Left ventricle myocardium inferior (tissue), 1 donor: ENCODE measurements at places on chromosomes 7 and 10.
A peak's percentile ranks its signal among the peaks of the same experiment; 100 is the strongest.

DNA sequence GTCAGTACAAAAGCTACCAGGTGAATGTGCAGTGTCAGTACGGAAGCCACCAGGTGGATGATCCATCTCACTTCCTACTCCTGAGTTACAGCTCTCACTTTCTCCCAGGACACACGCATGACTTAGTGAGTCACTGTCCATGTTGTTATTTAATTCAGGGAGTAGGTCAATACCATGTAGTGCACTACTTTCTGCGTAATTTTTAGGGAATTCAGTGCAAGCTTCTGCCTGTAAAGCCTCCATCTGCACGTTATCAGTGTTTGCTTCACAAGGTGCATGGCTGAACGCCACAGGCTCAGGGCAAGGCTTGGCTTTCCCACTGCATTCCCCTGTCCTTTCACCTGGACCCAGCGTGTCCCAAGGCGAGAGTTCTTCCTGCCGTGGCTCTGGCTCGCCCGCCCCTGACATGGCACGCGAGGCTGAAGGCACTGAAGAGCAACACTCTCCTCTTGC, 59.5 kb downstream of the LARP4B start:
- DNase-seq: no peak

DNA sequence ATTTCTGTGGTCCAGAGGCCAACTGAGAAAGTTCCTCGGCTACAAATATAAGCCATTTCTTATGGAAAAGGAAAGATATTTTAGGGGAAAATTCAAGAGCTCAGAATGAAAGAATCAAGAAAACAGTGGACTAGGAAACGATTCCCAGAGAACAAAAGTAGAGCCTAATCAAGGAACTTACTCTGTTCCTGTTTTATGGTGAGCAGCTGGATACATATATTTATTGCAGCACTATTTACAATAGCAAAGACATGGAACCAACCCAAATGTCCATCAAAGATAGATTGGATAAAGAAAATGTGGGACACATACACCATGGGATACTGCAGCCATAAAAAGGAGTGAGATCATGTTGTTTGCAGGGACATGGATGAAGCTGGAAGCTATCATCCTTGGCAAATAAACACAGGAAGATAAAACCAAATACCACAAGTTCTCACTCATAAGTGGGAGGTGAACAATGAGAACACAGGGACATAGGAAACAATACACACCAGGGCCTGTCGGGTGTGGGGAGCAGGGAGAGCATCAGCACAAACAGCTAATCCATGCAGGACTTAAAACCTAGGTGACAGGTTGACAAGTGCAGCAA, 298.7 kb downstream of the THSD7A start:
- DNase-seq: no peak

DNA sequence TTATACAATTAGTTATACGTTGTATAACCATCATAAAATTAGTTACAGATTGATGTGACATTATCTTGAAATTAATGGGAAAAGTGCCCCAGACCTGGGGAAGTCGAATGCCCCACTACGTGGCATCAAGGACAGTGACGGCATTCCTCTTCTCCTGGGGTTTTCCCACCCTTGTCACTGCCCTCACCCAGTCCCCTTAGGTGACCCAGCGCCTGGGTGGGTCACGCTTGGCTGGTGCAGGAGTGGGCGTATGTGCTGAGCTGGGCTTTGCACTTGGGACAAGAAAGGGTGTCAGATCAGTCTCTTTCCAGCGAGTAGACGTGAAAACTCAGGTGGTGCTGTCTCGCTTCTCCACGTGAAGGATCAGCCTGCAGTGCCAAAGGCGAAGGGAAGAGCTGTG, 7.6 kb downstream of the FOXK1 start:
- no peak for DNase-seq

DNA sequence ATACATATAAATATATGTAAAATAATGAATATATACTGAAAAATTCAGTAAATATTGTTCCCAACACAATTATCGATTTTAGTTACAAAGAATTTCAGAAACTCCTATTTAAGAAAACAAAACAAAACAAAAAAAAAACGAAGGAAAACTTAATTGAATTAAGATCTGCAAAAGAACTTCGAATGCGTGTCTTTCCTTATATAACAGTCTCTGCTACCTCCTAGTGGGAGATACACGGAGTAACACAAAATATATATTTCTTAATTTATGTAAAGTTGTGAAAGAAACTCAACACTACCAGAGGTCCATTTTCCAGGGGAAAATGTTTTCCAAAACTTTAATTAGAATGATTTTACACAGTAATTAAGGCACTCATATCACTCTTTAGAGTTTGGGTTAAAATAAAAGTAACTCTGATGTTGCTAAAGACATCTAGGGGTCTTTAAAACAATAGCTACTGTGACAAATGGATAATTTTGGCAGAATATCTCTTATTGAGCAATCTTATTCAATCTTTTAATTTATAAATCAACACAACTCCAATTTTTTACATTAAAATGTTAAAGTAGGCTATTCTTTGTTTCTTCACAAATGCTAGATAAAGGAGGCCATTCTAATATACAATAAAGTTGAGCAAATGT, 41.6 kb downstream of the NEBL start:
- DNase-seq: no peak

- peak; percentile 61 for DNase-seq
These were observed 110.7 kb downstream of the ZNF467 start for GRCh38 chr7:149662591-149663095.

DNA sequence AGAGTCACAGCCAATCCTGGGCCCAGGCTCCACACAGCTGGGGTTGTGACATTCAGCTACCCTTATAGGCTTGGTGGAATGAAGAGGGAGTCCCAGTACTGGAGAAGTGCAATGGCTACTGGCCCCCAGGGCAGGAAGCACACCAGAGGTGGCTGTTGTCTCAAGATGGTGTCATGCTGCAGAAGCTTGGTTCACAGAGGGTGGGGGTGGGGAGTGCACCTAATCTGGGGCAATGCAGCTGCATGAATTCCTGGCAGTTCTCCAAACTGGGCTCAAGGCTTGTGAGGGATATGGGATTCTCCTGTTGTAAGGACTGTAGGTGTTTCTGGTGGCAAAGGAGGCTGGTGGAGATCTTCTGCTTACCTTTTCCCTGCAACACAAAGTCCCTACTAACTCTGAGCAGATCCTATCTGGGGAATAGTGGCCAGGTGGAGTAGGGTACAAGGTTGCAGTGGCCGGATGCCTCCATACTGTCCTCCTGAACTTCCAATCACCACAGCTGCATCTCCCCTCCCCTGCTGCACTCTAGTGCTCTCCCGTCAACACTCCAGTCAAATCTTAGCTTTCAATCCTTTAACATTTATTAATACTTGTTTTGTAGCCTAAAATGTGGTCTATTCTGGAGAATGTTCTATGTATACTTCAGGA, 27.4 kb upstream of the PLA2G12B start:
- no peak for DNase-seq

GRCh38 chr10:30553018-30553625, 76.4 kb downstream of the LYZL2 start:
- DNase-seq: no peak

DNA sequence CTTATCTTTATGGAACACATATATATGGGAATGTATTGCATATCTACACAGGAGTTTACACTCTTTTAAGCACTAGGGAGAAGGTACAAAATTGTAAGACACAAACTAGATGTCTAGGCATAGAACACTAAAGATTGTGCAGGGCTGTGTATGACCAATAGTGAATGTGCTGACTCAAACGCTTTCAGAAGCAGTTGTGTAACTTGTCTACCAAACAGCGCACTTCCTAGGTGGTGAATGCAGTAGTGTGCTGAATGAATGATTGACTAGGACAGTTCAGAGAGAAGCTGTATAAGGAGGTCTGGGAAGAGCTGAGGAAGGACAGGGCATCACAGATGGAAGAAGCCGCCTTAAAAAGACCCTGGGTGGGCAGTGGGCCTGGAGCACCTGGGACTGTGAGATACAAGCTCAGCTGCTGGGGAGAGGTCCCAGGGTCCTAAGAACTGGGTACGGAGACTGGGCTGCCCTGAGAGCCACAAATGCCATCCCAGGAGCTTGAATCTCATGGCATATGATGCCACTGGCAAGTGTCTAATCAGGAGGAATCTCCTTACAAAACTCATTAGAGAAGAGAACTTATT, 14.2 kb downstream of the CLRN3 start:
- no peak for DNase-seq

GRCh38 chr10:102435529-102436233, 3.3 kb upstream of the CUEDC2 start:
- no peak for DNase-seq

- no peak for DNase-seq
These were observed 27.1 kb downstream of the MET start for GRCh38 chr7:116698930-116699721.

DNA sequence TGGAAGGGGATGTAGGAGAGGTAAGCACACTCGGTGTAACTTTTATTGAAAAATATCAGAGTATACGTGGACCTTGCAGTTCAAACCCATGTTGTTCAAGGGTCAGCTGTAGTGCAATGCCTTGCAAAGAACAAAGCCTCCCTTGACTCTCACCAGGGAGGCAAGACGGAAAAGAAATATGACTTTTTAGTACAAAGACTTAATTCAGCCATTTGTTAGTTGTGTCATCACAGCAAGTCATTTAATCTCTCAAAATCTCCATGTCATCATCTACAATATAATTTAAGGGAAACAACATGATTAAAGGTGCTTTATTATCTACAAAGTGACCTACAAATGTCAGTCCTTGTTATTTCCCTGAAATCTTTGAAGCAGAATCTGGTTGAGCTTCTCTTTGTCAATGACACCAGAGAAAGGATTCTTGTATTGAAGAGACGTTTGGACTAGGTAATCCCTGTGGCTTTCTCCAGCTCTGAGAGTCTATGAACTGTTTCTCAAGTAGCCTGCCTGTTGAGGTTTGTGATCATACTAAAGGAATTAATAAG, 502.8 kb downstream of the REEP3 start:
- no peak for DNase-seq
